ENCODE measurements at places on chromosomes 1 and 21.

- no peak for DNase-seq
Observed at GRCh38 chr1:235545292-235545930, 41.2 kb upstream of the B3GALNT2 start.

DNA sequence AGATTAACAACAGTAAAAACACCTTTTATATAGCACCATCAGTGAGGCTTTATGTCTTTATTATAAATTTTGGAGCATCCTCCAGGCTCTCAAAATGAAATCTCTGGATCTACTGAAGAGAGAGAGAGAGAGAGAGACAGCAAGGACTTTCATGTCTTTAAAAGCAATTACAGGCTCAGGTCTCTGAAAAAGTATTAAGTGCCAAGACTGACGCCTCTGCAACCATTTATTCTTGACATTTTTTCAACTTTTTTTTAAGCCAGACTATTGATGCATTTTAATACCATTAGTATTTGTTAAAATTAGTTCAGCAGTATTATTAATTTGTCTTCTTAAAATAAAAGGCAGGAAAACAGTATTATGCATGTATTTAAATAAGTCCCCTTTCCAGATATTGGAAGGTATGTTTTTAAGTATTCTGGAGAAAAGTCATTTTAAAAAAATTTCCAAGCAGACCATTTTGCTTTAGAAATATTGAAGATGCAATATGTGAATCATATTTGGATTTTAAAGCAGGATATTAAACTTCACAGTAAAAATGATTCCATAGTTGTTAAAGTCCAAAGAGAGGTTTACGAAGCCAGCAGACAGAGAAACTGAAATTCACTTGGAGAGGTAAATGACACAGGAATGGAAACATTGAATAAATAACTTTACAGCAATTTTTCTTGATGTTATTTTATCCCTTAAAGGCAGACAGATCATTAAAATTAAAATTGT is 35.4 kb upstream of the APOBEC4 start:
- no peak for DNase-seq

GRCh38 chr21:28636752-28637691 is 355.7 kb downstream of the LTN1 start:
- DNase-seq, result no peak

DNA sequence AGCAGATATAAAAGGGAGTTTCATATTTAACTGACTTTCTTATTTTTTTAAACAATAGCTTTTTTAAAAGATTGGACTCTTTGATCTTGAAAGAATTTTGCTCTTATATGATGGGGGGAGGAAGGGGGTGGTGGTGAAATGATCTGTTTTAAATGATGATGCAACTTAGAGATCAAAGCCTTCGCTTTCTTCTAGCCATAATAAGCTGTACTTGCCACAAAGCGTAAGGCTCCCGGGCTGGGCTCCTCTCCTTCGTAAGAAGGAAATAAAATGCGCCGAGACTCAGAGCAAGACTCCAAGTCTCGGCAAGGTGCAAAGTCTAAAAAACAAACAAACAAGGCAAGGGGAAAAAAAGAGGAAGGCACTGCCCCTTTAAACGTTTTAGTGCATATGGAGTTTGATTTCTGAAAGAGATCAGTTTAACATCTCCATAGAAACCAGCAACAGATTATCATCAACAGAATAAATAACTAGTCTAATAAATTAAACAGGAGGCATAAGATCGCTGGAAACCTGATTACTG is 3.3 kb downstream of the CASZ1 start:
- no peak for DNase-seq

DNA sequence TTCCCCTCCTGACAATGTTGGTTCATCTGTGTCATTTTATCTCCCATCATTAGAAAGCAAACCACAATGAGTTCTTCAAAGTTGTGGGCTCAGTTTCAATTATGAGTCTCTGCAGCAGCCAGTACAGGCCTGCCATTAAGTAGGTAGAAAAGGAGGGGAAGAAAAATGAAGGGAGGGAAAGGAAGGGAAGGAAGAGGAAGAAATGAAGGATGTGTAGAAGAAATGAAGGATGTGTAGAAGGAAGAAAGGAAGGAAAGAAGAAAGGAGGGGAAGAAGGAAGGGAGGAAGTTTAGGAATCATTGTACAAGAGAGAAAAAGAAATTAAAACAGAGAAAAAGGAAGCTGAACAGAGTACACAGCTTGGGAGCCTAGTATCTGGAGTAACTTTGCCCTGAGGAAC is 498.3 kb upstream of the DAB1 start:
- no peak for DNase-seq

GRCh38 chr1:205536759-205537361 is 32.4 kb downstream of the CDK18 start:
- no peak for DNase-seq
